A549 (cell line): ENCODE measurements at places on chromosomes 13 and 19. TPM values are rescaled to one million over a fixed set of nuclear protein-coding genes. Genes with fewer than 3 reads are reported as not detected.

ABHD8 gene
- polyA plus RNA-seq, result 3.1 to 4.4 TPM (median 4.2 TPM) in 3 replicates

TMEM59L gene
- 2.8 to 5.0 TPM (median 4.6 TPM) in 3 replicates for polyA plus RNA-seq

CGB5 gene
- 0.53 to 0.94 TPM (median 0.71 TPM) in 3 replicates for polyA plus RNA-seq

TUBA3C gene
- not detected in 3 replicates for polyA plus RNA-seq

ELAVL3 gene
- 0.01 to 0.03 TPM in 2 of 3 replicates, not detected in the other for polyA plus RNA-seq

NXNL1 gene
- not detected in 3 replicates for polyA plus RNA-seq

NLRP5 gene
- polyA plus RNA-seq, result not detected in 3 replicates

ZNF433 gene
- not detected in 3 replicates for polyA plus RNA-seq

ARHGAP33 gene
- polyA plus RNA-seq, result 4.6 to 7.7 TPM (median 6.1 TPM) in 3 replicates

ZNF416 gene
- 2.8 to 3.5 TPM (median 2.9 TPM) in 3 replicates for polyA plus RNA-seq

KLK12 gene
- not detected in 3 replicates for polyA plus RNA-seq

SLC1A6 gene
- polyA plus RNA-seq, result not detected in 3 replicates
